Activated CD4-positive, alpha-beta T cell treated with anti-CD3 and anti-CD28 coated beads, Interleukin-2, Interleukin-4, amounts not matched to agents 100 ng/mL and 50 ng/mL, durations not matched to agents 16 hours and 8 hours (primary cell): ENCODE measurements at places on chromosomes 7 and 10.

- DNase-seq = no peak
Observed at GRCh38 chr7:79782256-79782655, 328.8 kb upstream of the MAGI2 start.

DNA sequence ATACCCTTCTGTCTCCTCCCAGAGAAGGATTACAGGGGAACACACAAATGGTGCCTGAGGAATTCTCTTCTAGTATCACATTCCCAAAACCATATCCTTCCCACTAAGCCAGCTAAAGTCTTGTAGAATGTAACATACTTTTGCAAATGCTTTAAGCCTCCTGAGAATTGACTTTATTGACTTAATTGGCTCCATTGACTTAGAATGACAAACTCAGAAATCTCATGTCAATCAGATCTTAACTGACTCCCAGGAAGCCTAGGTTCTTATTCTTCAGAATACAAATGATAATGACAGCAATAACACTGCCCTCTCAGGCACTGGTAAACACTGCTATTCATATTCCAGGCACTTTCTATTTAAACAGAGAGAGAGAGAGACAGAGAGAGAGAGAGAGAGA, 356.9 kb upstream of the PRKCQ start:
- no peak for DNase-seq

GRCh38 chr7:18792871-18793595, 297.5 kb downstream of the HDAC9 start:
- DNase-seq = no peak

DNA sequence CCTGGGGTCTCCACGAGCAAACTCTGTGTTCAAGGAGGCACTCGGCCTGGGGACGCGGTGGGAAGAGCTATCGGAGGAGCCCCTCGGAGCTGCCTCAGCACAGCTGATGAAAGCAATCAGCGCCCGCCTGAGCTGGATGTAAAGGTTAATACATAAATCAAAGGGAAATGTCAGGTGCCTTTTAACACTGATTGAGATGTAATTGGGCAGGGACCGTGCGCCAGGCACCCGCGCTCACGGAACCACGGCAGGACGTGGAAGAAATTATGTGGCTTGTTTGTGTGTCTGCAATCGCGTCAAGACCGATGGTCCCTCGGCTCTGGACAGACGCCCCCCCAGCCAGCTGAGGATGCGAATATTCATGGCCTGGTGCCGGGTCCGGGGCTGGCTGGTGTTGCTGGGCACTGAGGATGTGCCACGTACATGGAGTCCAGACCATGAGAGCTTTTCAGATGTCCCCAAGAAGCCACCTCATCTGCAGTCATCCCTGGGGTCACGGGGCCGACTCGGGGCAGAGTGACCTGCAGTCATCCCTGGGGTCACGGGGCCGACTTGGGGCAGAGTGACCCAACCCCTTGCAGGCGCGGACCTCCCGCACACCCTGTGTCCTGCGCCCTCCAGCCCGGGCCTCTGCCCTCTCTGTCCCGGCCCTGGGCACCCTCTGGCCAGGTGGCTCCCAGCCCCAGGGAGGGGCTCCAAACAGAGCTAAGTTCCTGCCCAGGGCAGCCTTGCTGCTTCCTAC, 15.6 kb downstream of the FOXL3 start:
- DNase-seq = no peak

GRCh38 chr7:150971242-150972022, 6.7 kb downstream of the KCNH2 start:
- DNase-seq = no peak

DNA sequence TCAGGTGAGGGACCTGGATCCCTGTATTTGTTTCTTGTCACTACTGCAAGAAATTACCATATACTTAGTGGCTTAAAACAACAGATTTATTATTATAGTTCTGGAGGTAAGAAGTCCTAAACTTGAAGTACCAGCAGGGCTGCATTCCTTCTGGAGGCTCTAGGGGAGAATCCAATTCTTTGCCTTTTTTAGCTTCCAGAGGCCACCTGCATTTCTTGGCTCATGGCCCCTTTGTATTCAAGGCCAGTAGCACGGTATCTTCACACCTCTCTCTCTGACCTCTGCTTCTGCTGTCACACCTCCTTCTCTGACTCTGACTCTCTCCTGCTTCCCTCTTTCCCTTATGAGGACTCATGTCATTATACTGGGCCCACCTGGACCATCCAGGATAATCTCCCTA, 2.2 kb upstream of the LHPP start:
- no peak for DNase-seq

- no peak for DNase-seq
Observed at GRCh38 chr10:95820363-95820762, 64.4 kb downstream of the ENTPD1 start.

DNA sequence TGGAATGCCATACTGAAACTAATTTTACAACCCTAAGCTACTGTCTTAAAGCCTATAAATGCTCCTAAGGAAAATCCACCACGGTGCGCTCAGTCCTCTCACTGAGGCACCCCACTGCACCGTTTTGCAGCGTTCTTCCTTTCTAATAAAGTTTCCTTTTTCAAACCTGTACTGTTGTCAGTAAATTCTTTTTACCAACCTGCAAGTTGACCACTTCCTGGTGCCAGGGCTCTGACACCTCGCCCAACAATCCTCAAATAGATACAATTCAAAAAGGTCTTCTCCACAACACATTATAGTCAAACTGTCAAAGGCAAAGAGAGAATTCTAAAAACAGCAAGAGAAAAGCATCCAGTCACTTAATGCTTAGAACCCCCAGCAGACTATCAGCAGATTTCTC, 42.8 kb downstream of the HERPUD2 start:
- DNase-seq = no peak

GRCh38 chr7:155763691-155764437, 48.4 kb downstream of the SHH start:
- DNase-seq = peak; percentile 76

GRCh38 chr7:40135317-40135610, 459 bp downstream of the SUGCT start:
- DNase-seq = no peak

DNA sequence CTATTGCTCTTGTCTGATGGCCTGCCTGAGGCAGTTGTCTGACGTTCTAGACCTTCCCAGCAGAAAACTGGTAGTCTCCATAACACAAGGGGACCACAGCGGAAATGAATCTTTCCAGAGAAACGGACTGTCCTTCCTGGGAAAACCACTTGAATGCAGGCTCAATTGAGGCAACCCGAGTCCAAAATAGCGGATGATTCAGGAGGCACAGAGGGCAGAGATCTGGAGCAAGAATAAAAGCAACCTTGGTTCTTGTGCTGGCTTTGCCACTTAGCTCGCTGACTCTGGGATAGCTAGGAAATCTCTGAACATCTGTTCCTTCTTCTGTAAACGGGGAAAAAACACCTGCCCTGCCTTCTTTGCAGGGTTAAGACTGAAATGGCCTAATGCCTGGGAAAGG, 178.8 kb downstream of the NEURL1 start:
- no peak for DNase-seq

DNA sequence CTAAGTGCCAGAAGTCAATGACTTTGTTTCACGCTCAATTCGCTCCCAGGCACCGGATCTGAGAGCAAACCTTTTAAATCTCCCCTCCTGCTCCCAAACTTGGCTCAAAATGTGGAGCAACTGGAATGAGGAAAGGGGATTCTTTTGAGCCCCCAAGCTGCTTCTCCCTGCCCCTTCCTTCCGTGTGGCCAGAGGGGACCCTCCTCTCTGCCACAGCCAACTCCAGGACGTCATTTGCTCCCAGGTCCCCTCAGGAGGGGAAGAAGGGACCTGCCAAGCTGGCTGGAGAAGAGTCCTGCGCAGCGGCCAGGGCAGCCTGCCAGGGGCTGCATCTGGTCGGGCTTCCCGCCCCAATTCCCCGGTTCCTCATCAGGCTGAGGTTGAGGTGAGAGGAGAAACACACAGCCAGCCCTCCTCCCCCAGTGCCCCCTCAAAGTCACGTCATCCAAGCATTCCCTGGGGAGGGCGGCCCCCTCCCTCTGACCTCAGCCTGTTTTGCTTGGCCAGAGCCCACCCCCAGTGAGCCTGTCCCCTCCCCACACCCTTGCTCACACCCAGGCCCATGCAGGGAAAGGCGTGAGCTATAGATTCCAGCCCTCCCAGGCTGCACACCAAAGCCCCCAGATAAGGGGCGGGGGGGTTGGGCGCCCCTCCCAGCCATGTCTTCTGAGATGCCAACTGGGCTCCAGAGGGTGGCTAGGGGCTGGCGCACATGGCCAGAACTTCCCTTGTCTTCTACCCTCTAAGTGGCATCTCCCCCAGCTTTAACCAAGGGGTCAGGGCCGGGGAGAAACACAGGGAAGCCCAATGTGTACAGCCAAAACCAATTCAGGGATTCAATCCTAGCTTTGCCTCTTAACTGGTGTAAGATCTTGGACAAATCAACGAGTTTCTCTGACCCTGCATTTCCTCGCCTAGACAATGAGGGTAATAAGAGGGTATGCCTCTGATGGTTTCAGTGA, 35.0 kb downstream of the SH3PXD2A start:
- DNase-seq = no peak

- no peak for DNase-seq
Observed at GRCh38 chr10:79022565-79023230, 46.1 kb upstream of the ZMIZ1 start.

DNA sequence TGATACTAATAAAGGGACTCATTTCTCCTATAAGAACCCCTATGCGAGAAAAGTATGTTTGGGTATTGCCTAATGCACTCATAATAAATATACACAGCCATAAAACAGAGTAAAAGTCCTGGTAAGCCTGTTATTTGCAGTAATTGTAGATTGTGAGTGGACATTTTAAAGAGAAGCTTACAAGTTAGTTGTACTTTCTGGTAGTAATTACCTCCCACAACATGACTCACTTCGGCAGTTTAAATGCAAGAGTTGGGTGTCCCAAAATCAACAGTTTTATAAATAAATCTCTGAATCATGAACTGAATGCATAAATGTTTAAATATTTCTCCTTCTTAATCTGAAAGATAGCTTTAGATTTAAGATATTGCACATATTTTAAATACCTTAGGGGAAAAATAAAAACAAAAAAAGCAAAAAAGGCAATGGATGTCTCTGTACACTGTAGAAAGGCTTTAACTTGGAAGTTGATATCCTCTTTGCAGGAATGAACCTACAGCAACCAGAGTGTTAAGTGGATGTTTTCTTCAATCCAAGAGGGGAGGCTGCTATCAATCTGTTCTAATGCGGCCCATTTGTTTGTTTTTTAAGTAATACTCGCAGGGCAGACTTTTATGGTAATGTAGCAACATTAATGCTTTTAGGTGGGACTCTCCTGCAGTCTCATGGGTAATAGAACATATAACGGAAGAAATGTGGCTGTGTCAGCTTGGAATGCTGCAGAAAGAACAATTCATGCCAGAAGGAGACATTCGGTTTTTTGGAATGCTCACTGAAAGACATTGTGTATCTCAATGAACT, 57.3 kb upstream of the ZEB1 start:
- DNase-seq = no peak

DNA sequence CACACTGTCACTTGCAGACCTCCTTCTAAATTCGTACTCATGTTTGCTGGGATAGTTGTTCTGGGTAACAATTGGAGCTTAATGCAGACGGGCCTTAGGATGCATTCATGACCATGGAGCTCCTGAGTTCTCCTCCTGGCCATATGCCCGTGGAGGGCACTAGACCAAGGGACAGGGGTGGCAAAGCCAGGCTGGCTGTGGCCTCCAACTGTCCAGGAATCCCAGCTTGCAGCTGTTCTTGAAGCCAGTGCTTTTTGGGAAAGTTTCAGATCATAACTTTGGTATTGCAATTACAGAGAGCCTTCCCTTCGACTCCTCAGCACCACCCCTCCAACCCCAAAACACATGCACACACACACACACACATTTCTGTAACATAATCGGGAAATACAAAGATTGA, 30.6 kb downstream of the ANTXRL start:
- DNase-seq = no peak

DNA sequence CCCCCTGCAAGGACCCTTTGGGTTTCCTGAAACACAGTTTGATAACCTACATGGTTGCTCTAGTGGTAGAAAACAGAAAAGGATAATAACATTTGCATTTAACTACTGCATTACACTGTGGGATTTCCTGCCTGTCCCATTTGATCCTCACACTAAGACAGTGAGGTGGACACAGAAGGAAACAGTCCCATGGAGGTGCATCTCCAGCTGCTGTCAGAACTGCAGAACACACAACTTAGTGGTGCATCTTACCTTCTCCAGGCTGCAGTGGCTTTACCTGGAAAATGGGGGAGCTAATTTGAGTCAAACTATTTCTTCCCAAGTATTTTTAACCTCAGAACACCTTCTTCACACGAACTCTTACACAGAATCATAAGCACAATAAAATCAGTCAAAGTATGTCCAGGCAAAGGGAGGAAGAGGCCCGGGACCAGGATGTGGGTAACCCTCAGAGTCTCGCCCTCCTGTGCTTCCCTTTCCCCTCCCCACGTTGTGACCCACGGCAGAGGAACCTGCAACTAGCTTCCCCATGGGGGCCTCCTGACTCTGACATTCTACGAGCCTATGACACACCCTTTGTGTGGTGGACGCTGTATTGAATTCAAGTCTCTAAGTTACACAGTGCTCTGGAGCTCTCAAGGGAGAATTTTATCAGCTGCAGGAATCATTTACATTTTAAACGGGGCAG, 33.7 kb downstream of the SCRN1 start:
- peak; percentile 2 for DNase-seq
